ENCODE measurements at places on chromosomes 4 and X.
A peak's percentile ranks its signal among the peaks of the same experiment; 100 is the strongest.

GRCh38 chrX:37846558-37846933 is 825 bp downstream of the DYNLT3 start:
- no peak for DNase-seq

DNA sequence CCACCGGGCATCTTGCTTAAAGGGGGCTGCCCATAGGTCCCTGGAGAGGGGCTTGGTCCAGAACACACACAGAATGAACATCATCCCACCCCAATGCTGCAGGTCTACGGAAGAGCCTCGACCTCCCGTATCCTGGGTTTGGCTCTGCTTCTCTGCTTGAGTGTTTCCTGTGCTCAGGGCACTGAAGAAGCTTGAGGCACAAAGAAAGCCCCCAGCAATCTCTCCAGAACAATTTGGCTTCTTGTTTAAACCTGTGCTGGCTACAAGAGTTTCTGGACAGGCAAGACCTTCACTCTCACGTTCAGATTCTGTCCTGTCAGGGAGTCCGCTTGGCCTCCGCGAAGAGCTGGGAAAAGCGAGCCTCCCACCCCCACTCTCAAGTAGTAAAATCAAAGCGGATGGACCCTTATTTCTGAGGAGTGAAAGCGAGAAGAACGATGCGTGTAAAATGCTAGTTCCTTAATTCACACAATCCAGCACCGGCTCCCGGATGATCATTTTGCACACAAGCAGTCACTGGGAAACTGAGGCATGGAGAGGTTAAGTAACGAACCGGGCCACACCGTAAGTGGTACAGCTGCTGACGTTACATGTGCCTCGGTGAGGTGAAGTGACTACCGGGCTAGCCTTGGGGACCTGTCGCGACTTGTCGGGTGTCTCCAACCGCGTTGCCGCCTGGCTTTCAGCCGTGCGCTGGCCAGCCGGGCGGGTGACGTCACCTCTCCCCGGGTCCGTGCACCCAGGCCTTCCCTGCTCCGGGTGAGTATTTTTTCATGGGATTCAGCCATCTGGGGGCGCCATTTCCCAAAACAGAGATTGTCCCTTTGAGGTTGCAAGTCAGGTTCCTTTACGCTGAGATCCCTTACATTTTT is 3.1 kb upstream of the SFRP2 start:
- DNase-seq: no peak

- peak; percentile 89 for DNase-seq
Measured at GRCh38 chr4:173370477-173371291, at the start of gene SAP30. TSS of gene SAP30 (plus strand) at chr4:173370954. CDS start at chr4:173371183, 229 bp downstream.

DNA sequence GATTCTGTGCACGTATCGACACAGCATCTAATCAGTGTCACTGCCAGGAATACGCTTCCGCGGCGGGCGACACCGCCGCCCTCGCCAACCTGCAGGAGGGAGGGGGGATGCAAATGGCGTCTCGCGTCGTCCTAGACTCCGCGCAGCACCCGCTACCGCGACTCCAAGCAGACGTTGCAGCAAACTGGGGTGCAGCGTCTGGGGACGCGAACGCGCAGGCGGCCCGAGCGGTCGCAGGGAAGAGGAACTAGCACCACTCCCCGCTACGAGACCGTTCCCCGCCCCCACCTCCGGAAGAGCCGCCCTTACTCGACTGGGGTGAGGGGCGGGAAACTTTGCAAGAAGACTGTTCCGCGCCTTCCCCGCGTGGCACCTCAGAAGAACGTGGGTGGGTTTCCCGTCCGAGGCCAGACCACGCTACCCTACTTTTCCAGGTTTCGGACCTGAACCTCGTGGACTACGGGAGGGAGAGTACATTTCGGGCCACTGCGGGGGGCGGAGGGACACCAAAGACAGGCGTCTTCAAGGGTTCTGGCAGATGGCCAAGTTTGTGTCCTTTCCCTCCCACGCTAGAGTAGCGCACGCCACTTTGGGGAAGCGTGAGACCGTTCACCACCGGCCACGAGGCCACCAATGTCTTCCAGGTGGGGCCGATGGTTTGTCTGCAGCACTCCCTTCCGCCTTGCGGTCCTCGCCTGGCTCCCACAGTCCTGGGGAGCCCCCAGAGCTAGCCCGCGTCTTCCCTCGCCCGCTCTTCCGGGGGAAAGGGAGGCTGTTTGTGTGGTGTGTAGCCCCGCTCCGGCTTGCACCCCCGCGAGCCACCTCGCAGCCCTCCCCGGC is 78.0 kb upstream of the BCOR start:
- no peak for DNase-seq

GRCh38 chr4:151304226-151304625 is 21.2 kb downstream of the SH3D19 start:
- DNase-seq: no peak

- DNase-seq: no peak
Measured at GRCh38 chrX:75603833-75604232, 81.0 kb upstream of the ZDHHC15 start.

- DNase-seq: no peak
Measured at GRCh38 chr4:108829966-108830492, 67.2 kb upstream of the ETNPPL start.

- no peak for DNase-seq
Measured at GRCh38 chr4:118036336-118036735, 2.0 kb downstream of the NDST3 start.

Data from cortex of kidney (tissue), 1 donor.